SHP77 treated with DMSO at 0.1 percent for 48 hours (cell line): ENCODE measurements at places on chromosomes 5 and 9.

DNA sequence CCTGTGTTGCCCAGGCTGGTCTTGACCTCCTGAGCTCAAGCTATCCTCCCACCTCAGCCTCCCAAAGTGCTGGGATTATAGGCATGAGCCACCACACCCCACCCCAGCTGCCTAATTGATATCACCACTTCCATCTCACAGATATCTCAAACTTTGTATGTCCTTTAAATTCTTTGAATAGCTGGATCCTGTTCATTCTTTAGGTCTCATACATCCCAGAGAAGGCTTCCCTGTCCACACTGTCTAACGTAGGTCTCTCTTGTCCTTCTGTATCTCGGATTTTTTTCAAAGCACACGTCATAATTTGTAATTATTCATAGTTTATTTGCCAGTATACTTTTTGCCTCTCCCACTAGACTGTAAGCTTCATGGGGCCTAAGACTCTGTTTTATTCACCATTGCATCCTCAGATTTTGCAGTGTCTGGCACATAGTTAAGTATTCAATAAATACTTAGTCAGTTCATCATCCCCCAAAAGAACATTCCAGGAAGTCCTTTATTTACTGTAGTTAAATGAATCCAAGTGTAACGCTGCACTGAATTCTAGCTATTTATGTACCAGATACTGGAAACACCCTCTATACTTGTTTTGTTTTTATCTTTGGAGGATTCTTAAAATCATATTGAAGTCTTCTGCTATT, 10.5 kb downstream of the ARSK start:
- DNase-seq: no peak

DNA sequence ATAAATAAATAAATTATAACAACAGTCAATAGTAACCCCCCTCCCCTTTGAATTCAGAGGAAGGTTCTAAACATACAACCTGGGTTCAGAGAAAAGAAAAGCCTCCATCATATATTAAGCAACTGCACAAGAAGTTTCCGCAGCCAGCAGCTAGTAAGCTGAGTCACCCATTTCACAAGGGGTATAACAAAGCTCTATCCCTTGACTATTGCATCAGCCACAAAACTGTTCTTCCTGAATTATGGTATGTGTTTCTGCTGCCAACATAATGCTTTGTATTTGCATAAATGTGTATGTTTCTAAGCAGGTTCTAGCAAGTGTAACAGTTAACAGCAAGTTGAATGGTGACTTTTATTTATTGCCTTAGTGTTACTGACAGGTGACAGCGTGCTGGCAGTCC, 6.8 kb upstream of the CEP120 start:
- no peak for DNase-seq

GRCh38 chr5:76475385-76475784, 72.3 kb downstream of the IQGAP2 start:
- DNase-seq: no peak

GRCh38 chr5:3352711-3353110, 242.9 kb upstream of the IRX1 start:
- no peak for DNase-seq

- no peak for DNase-seq
Measured at GRCh38 chr5:118937393-118938061, 50.8 kb downstream of the DTWD2 start.

DNA sequence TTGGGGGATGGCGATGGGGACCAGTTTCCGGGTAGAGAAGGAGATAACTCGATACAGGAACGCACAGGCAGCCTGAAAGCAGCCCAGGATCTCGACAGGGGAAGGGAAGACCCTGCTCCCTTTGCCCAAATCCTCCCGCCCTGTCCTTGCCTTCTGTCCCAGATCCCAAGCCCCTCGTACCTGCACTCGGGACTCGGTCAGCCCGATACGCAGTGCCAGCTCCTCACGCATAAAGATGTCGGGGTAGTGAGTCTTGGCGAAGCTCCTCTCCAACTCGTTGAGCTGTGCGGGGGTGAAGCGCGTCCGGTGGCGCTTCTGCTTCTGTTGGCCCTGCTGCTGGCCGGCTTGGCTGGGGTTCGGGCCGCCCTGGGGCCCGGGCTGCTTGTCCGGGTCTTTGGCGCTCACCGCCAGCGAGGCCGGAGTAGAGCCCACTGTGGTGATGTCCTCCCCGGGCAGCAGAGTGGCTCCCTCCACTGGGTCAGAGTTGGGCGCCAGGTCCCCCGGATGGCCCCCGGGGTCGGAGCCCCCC, 1.8 kb downstream of the OTP start:
- no peak for DNase-seq

DNA sequence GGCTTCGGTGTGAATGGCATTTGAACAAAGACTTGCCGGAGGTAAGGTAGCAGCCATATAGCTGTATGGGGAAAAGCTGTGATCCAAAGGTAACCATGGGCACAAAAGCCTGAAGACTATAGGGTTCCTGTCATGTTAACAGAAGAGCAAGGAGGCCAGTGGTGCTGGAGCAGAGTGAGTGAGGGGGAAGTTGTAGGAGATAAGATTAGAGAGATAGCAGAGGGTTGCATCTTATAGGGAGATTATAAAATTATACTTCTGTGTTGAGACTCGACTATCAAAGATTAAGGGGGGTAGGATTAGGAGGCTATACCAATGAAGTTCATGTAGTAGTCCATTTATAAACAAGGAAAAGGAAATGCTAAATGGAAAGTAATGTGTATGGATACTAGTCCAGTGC, 3.3 kb downstream of the NCBP1 start:
- no peak for DNase-seq

DNA sequence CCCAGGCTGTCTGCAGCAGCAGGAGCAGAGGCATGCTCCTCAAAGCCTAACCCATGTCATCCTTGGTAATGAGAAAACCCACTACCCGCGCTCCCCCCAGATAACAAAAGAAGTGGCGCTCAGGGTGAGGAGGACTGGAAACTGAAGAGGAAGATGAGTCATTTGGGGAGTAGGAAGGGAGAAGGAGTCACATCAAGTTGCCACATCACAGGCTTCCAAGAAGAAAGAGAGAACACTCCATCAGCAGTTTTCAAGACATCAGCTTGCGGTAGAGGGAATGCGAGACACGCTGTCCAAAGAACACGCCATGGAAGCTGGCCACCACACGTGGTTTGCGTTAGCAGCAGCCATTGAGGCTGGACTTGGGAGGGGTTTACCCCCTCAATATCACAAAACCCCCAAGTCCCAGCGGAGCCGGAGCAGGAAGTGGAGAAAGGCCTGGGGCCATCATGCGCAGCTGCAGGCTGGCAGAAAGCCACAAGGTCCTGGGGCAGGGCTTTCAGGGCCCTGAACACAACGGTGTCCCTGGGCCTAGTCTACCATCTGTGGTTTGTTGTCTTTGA, 41.5 kb downstream of the SH3PXD2B start:
- DNase-seq: no peak

- DNase-seq: no peak
Measured at GRCh38 chr5:112018846-112019245, 261.9 kb upstream of the NREP start.

DNA sequence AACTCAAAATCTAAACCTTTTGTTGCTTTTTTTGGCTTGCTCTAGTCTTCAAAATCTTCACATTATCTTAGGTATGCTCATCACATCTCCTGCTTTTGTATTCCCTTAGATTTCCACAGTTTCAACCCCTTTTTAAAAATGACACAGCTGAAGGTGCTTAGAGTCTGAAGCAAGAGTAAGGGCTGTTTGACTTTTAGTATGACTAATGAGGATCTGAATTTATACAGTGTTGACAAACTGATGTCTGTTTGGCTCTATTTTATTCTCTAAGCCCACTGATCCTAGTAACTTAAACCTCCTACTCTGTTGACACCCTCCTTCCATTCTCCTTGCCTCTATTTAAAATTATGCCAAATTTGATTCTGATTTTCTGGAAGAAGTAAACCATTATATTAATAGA, 200.1 kb downstream of the MCTP1 start:
- no peak for DNase-seq

GRCh38 chr5:10485142-10485795, 43.6 kb downstream of the ROPN1L start:
- DNase-seq: no peak

DNA sequence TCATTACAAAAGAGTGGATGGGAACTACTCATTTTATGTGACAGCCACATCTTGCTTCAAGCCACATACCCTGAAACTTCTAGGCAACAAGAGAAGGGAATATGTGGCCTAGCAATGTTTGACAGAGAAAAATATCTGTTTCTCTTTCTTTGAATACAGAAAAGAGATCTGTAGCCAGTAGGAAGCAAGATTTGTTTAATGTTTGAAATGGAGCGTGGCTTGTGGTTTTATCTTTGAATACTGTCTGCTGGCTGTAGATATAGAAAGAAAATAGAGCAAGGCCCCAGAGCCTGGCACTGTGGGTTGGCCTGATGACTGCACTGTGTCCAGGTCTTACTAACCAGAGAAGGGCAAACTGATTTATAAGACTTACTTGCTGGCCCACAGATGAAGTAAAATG, 133.8 kb downstream of the ARHGEF28 start:
- DNase-seq: no peak

GRCh38 chr5:95284572-95285408, at the start of gene MCTP1:
Gene MCTP1, minus strand, starts transcription at chr5:95285094.
- DNase-seq: no peak

- DNase-seq: no peak
Measured at GRCh38 chr5:68344447-68345111, 129.0 kb downstream of the PIK3R1 start.

DNA sequence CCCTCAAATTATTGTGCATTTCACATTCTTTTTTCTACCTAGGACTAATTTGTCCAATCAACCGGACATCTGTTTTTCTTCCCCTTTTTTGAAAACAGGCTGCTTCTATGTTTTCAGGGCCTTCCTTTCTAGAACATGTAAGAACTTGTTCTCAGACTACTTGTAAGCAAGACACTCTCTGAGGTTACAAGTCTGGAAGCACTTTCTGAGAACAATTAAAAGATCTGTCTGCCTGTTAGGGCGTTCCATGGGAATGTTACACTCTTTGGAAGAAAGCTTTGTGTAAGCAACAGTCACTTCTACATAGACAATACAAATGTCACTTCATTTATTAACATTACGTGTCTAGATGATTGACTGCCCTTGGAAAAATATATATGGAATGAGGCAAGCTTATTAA, 50.9 kb upstream of the HSPB3 start:
- no peak for DNase-seq
